ENCODE measurements at places on chromosomes 2 and 18.

GRCh38 chr2:20429528-20429927 lies 17.3 kb upstream of the RHOB start:
- DNase-seq = no peak

GRCh38 chr2:241649404-241649803 lies 11.9 kb downstream of the ATG4B start:
- no peak for DNase-seq

- DNase-seq = no peak
Measured at GRCh38 chr2:164655750-164656149, 34.5 kb upstream of the GRB14 start.

DNA sequence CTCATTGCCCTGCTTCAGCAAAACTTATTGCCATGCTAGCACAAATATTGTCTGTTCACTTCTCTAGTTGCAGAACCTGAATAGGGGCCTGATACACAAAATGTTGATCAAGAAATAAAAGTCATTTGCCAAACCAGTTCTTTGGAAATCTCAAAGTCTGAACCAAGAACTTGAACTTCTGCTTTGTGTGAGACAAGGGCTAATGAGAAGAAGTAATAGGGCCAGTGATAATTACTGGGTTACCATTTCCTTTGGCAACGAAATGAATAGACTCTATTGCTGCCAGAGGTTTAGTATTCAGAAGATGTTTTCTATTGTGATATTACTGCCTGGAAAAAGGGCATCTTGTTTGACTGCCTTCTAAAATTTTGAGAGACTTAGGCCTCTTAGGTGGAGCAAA lies 35.0 kb downstream of the TMEFF2 start:
- DNase-seq = no peak

- DNase-seq = no peak
Measured at GRCh38 chr2:11134349-11134748, 20.9 kb upstream of the SLC66A3 start.

- DNase-seq = no peak
Measured at GRCh38 chr18:51762373-51762772, 564.9 kb upstream of the MEX3C start.

Measured in GF-D8 (cell line).